ENCODE measurements at places on chromosomes 5 and 9.
A peak's percentile ranks its signal among the peaks of the same experiment; 100 is the strongest.

DNA sequence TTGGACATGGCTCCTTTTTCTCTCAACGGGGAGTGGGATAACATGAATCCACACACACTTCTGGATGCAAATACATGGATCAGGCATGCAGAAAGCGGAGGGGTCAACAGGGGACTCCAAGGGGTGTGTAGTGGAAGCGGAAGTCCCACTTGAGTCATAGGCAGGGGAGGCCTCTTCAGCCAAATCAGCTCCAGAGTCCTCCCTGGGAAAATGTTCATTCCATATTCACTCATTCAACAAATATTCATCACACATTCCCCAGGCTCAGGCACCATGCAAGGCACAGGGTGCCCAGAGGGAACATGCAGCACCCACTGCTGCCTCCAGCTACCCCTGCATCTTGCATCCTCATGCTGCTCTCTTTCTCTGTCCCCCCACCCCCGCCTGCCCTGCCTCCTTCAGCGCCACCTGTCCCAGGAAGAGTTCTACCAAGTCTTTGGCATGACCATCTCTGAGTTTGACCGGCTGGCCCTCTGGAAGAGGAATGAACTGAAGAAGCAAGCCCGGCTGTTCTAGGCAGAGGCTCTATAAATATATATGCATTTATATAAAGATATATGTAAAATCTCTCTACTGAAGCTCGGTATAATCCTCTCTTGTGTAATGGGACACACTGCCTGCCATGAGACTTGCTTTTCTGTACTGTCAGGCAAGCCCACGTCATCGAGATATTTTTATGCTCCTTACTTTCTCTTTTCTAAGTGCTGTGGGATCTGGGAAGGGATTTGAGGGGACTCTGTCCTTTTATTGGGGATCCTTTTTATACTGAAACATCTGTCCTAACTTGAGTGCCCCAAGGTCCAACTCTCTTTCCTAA, 13.6 kb upstream of the AFAP1L1 start:
- DNase-seq: no peak

DNA sequence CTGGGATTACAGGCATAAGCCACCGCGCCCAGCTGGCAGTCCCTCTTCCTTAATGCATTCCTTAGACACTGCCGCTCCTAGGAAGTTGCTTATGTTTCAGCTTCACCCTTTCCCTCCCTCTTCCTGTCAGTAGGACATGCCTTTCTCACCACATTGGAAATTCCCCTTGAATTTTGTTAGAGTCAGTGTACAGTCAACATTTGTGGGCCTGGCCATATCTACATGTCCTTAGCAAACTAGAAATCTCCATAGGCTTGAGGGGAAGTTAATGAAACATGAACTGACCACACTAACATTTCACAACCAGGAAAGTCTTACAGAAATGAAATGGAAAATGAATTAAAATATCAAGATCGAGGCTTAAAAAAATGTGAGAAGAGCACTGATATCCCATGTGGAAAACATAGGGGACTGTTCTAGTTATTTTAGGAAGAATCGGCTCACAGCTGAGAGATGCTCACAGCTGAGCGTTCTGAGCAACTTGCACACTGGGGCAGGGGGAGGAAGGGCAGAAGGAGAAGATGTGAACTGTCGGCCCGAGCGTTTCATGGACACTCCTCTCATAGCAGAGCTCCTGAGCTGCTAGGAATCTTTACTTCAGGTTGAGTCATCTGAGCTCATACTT, 21.1 kb upstream of the LVRN start:
- DNase-seq: no peak

- no peak for DNase-seq
These were observed 18.7 kb upstream of the WNT8A start for GRCh38 chr5:138065102-138065501.

- no peak for DNase-seq
These were observed 61.0 kb downstream of the FBXO4 start for GRCh38 chr5:41985945-41986695.

GRCh38 chr9:112886351-112886750, 4.3 kb downstream of the SLC46A2 start:
- no peak for DNase-seq

GRCh38 chr5:57976506-57976905, 483.4 kb downstream of the PLK2 start:
- no peak for DNase-seq

- DNase-seq: peak; percentile 57
These were observed 8.9 kb downstream of the CXCL14 start for GRCh38 chr5:135569755-135570452.

DNA sequence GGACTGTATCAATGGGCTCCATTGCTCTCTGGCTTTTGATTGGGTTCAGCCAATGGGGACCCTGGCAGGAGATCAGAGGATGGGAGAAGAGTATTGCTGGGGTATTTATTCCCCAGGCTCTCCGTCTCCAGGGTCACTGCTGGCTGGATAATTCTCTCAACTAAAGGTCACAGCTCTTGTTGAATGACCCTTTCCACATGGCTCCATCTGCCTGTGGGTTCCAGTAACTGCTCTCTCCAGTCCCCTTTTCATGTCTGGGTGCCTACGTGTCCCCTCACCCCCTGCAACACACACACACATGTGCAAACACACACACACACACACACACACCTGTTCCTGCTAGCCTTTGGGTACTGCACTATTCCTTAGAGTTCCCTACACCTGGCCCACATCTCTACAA, 53.9 kb upstream of the RIC1 start:
- no peak for DNase-seq

DNA sequence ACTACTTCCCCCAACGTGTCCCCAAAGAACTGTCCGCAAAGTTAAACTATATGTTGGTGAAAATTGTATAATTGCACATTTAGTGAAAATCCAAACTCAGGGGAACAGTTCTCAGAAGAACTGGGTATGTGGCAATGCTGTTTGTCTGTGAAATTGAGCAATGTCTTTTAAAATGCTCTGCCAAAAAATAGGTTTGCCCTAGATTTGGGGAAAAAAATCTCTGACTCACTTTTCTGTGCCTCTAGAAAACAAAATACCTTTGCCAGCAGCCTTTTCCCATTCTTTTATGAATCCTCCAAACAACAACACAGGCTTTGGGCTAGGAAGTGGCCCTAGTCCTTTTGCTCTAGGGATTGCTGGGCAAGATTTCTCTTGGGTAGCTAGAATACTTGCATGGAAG, 37.4 kb upstream of the ZNF608 start:
- no peak for DNase-seq

- DNase-seq: no peak
These were observed 36.6 kb downstream of the COL5A1 start for GRCh38 chr9:134678206-134678605.

DNA sequence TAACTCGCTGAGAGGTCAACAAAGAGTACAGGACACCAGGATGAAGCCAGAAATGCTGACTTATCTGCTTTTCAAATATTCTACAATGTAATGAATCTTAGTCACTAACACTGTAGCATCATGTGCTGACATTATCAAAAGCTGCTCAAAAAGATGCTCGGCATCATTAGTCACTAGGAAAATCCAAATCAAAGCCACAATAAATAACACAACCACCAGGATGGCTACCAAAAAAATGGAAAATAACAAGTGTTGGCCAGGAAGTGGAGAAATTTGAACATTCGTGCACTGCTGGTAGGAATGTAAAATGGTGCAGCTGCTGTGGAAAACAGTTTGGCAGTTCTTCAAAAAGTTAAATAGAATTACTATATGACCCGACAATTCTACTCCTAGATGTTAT, 269.1 kb downstream of the GLIS3 start:
- DNase-seq: no peak

- DNase-seq: no peak
These were observed 54.1 kb downstream of the USP20 start for GRCh38 chr9:129889122-129889940.

GRCh38 chr5:88743231-88743834, 139.7 kb downstream of the MEF2C start:
- DNase-seq: no peak

GRCh38 chr9:111016426-111017045, 21.7 kb downstream of the LPAR1 start:
- DNase-seq: no peak

GRCh38 chr5:10162468-10162867, 87.2 kb downstream of the ATPSCKMT start:
- no peak for DNase-seq

DNA sequence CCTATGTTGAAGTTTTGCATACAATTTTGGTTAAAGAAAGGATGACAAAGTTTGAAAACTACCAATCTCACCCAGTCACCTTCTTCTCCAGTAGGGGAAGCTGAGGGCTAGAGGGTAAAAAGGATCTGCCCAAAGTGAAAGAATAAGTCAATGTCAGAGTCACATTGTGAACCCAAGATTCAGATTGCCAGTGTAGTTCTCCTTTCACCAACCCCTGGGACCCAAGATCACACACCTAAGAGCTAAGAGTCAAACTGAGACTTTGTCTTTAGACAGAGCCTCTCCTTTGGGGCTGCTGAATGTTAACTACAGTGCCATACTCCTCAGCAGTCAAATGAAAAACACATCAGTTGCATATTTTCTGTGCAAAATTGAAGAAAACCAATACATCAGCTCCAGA, 210.6 kb downstream of the ATP10B start:
- DNase-seq: no peak

- no peak for DNase-seq
These were observed 367.4 kb downstream of the KIAA0825 start for GRCh38 chr5:94250985-94251384.

DNA sequence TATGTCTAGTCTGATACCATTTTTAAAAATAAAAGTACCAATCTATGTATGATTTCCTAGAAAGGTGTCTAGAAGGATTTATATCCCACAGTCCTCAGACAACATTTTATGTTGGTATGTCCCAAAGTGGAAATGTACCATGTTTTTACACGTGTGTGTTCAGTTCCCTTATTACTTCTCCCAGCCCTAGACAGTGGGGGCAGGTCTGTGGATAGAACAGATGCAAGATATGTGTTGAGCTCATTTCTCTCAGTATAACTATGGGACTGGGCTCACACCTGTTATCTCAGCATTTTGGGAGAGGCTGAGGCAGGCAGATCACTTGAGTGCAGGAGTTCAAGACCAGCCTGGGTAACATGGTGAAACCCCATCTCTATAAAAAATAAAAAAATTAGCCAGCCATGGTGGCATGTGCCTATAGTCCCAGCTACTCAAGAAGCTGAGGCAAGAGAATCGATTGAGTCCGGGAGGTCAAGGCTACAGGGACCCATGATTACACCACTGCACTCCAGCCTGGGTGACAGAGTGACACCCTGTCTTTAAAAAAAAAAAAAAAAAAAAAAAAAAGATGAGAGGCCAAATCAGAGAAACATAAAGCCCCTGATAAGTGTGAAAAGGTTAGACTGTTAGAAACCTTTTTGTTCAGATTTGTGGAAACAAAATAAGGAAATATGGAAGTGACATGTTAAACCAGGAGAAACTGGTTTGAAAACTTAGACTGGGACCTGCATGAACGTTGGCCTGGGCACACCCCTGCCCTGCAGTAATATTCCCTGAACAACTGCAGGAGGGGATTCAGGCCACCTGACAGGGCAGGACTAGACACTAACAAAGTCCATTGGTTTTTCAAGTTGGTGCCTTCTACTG, 7.4 kb upstream of the SLC2A8 start:
- no peak for DNase-seq

DNA sequence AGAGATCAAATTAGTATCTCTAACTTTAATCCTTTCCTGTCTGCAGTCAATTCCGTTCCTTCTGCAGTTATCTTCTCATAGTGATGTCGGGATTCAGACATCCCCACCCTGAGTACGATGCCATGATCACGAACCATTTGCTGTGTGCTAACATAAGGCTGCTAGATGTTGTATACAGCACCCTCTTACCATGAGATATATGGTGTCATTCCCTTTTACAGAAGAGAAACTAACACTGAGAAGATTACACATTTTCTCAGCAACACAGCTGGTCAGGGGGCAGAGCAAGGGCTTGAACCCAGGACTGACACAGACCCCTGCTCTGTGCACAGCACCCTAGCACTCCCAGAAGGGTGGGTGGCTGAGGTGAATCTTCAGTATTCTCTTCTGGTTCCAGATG, 46.9 kb upstream of the HSD17B4 start:
- no peak for DNase-seq

GRCh38 chr5:56480705-56481427, 247.7 kb upstream of the ANKRD55 start:
- DNase-seq: peak; percentile 66

DNA sequence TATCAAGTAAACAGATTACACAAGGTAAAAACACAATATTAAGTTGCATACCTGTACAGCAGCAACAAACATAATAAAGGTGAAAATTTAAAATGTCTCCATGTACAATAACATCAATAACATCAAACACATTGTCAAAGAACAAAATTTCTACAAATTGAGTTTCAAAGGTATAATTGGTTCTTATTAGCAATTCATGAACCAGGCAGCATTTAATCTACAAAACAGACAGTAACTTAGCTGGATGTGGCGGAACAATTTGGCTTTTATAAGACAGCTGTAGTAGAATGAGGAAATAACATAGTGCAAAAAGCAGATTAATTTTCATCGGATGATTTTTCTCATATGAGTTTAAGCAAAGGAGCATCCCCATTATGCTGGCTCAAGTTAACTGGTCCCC, 1176.8 kb downstream of the EFNA5 start:
- DNase-seq: no peak

GRCh38 chr9:13569602-13570067, 290.1 kb upstream of the MPDZ start:
- DNase-seq: peak; percentile 4

DNA sequence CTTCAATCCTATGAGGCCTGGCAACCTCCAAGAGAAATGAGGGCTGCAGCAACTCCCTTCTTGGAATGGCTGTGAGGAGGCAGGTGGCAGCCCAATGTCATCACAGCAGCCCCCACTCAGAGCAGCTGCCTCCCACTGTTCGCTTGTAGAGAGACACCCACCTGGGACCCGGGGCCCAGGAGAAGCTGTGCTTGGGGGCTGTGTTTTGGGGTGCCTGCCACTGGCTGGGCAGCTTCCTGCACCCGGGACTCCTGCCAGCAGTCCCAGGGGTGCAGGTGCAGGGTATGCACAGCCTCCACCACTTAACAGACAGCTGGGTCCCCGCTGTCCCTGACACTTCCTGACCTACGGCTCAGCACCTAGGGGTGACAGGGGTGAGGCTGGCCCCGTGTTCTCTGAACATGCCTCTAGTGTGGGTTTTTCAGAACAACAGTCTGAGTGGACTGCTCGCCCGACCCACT, 26.2 kb downstream of the NIPAL4 start:
- no peak for DNase-seq

GRCh38 chr9:20996809-20997208, 34.6 kb downstream of the HACD4 start:
- DNase-seq: no peak

DNA sequence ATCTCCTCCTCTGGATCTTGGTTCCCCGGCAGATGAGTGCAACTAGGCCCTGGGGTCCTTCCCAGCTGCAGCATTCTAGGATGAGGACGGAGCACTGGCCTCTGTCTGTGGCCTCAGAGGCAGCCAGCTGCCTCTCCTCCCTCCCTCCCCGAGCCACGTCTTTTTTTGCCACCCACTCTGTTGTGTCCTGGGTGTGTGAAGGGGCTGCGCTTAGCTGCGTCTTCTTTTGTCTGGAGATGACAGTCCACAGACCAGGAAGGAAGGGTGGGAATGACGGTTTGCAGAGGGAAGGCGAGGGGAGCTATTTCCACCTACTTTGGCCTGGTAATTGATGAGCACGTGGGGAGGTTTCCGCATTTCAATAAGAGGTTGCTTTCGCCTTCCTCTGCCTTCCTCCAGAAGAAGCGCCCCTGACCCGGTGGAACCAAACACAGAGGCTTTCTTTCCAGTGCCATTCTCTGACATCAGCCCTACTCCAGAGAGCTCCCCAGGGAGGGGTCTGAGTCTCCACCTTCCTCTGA, 34.5 kb upstream of the GABRP start:
- DNase-seq: no peak

- DNase-seq: no peak
These were observed 168.3 kb downstream of the COL23A1 start for GRCh38 chr5:178421699-178422399.

GRCh38 chr9:73073337-73074175, 78.1 kb upstream of the ANXA1 start:
- no peak for DNase-seq
